ENCODE measurements at places on chromosomes 11 and 22.

GRCh38 chr11:17753153-17753552 lies 18.6 kb downstream of the KCNC1 start:
- no peak for DNase-seq

DNA sequence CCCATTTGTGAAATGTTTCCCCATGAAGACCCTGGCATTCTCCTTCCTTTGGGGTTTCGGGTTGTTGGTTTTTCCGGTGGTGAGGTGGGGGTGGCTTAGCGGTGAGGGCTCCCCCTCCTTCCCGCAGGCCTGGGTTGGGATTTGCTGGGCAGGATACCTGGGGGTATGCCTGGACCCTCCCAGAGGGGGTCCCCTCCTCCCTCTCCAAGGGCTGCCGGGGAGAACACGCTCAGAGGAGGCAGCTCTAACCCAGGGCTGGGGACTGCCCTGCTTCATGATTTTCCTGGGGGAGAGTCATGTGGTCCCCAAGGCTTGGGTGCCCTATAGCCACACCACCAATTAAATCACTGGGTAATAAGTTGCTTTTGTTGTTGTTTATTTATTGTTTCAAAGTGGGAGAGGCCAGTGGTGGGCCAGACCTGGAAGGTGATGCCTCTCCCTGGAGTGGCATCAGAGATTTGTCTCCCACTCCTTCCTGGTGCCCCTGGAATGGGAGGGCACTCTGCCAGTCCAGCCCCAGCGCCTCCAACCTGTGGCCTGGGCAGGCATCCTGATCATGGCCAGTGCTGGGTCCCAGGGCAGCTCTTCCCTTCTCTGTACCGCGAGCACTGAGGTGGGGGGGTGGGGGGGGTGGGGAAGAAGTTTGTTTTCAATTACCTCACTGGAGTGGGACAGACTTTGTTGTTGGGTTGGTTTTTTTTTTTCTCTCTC lies 1.3 kb upstream of the CLCF1 start:
- DNase-seq, result no peak

DNA sequence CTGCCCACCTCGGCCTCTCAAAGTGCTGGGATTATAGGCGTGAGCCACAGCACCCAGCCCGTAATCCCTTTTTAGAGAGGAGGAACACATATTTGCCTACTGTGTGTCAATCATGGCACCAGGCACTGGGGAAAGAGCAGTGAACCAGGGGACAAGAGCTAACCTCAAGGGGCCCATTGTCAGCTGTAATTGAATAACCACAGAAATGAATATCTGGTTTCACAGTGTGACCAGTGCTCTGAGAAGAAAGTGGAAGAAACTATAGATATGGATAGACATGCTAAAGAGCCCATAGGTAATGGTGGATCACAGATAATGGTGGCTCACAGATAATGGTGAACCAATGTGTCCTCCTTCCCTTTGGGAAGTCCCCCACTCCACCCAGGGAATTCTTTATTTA lies 8.6 kb upstream of the KCTD14 start:
- no peak for DNase-seq

DNA sequence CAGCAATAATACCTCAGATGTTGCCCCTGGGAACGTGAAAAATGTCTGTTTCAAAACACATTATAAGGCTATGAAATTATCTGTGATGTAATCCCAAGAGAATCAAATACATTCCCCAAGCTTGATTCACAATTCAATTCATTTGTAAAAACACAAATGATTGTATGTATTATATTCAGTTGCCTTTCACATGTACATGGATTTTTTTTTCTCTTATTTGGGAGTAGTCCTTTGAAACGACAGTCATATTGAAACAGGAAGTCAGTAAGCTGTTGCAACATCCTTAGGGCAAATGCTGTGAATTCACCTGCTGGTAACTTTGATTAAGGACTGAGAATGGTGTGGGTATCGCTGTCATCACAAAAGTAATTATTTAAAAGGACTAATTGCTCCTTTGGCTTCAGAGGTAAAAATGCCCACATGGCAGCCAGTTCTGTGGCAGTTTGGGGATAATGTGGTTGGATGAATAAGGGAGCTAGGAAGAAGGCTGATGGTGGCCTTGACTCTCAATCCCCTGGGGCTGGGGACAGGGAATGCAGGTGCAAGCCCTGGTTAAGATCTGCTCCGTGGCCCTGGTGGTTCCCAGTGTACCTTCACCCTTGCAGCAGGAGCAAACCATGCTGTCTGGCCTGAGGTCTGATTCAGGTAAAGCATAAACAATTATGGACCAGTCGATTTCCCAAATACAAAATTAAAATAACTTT lies 13.2 kb downstream of the EHF start:
- no peak for DNase-seq

DNA sequence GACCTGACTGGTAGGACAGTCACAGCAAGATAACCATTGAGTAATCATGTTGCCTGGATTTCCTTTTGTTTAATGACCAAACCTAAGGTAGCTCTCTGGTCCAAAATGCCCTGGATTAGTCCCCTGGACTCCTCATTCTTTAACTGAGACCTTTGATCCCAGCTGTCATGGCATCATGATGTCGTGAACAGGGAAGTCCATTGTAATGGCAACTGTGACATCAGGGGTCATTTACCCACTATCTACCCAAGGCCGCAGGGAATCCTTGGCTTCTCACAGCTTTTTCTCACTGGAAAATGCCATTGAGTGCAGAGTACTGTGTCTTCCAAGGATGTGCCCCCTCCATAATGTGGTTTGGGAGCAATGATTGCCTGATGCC lies 29.1 kb upstream of the IGLL5 start:
- no peak for DNase-seq

DNA sequence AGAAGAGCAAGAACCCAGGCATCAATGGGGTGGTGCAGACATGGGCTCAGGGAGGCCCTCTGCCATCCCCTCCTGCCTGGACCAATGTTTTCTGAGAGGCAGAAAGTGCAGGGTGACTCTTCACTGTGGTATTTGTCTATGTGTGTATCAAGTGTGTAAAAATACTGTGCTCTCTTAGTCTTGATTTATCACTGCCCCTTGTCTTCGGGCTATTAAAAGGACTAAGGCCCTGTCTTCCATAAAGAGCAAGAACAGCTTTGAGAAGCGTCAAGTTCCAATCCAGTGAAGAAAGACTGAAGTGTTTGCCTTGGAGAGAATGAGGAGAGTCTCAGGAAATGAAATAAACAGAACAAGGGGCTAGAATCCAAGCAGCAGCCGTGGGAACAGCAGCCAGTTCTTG lies 14.4 kb downstream of the PRSS23 start:
- no peak for DNase-seq

DNA sequence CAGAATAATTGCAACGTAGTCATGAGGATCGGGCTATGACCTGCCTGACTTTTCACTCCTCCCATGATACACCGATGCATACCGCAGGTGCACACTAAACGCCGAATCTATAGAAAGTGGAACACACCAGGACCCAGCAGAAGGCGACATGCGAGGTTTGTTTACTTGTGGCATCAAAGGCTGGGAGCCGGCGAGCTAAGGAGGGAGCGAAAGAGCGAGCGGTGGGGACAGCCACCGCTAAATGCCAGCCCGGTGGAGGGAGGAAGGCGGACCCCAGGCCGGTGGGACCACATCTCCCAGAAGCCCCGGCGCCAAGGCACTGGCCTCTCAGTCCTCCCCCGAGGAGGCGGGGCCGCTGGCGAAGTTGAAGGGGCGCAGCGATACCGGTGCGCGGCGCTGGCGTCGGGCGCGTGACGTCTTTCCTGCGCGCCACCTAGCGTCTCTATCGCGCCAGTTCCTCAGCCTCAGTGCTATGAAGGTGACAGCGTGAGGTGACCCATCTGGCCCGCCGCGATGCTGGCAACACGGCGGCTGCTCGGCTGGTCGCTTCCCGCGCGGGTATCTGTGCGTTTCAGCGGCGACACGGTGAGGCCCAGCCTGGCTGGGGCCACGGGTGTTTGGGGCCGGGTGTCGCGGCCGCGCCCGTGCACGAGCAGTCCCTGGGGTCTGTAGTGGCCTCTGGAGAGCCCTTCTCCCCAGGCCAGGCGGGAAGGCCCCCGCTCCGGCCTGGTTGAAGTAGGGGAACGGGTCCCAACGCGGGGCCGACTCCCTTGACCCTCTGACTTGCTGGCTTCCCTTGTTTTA lies at the start of gene NDUFV1:
Gene NDUFV1, plus strand, starts transcription at position 445 of the 804 bp plus-strand sequence. Its CDS starts 69 bp downstream, at position 514.
- peak; percentile 96 for DNase-seq

DNA sequence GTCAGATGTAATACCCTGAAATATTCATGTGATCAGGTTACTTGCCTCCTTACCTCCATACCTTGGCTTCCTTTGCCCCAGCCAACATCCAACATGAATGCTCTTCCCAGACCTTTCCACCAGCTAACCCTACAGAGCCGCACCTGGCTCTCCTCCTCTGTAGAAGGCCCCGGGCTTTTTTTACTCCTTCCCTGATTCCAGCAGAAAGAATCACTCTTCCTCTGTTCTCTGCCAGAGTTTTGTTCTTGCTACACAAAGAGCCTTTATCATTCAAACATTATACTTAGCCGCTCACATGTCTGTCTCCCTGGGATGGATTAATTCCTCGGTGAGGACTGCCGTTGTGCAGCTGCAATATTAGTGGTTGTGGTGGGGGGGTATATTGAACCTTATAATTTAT lies 116.8 kb upstream of the GRAMD1B start:
- no peak for DNase-seq

- no peak for DNase-seq
These were observed 621.2 kb downstream of the KCNA4 start for GRCh38 chr11:29395555-29396072.

GRCh38 chr22:45317551-45318167 lies 7.9 kb downstream of the FAM118A start:
- DNase-seq, result peak; percentile 28

GRCh38 chr11:11206484-11206883 lies 146.6 kb downstream of the CSNK2A3 start:
- DNase-seq, result no peak

DNA sequence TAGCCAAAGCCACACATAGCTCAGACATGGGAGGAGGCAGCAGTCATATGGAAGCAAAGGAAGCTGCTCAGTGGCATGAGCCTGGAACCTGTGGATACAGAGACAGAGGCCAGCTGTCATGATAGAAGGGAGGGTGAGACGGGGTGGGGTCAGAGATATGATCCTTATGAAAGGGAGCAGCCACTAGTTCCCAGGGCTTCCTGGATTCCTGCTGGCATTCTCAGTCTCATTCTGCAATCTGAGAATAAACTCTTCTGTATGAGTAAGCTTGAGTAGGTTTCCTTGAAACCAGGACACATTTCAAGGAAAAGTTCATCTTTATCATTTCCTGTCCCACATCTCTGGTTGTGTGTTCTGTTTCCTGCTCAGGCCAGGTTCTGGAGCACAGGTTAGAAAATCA lies 220.2 kb upstream of the SNX19 start:
- no peak for DNase-seq

DNA sequence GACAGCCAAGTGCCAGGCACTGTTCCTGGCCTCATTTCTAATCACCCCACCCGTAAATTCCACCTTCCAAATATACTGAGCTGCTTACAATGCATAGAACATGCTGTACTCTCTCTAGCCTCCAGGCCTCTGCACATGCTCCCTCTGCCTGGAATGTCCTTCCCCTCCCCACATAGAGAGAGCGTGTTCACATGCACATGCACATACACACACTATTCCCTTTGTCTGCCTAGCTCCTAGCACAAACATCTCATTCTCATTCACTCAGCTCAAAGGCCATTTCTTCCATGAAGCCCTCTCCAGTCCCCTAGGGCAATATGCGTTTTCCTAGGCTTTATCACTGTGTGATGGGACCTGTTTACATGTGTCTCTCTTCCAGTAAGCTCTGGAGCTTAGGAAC lies 144.6 kb downstream of the WT1 start:
- no peak for DNase-seq
